ENCODE measurements at places on chromosomes 5 and 9.

DNA sequence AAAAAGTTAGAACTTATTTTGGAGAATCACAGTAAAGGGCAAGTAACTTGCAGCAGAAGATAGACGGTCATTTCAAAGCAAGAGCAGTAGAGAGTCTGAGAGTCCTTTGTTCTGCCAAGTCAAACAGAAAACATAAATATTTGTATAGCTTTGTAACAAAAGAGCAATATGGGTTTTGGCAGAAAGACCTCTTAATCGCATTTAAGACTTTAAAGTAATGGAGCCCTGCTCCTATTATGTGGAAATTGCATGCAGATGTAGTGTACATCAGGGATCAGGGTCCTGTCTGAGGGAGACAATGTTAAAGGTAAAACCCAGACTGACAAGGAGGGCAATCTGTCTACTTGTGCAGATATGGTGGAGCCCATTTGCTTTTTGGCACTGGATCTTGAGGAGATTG is 87.2 kb downstream of the PGM5 start:
- no peak for DNase-seq

DNA sequence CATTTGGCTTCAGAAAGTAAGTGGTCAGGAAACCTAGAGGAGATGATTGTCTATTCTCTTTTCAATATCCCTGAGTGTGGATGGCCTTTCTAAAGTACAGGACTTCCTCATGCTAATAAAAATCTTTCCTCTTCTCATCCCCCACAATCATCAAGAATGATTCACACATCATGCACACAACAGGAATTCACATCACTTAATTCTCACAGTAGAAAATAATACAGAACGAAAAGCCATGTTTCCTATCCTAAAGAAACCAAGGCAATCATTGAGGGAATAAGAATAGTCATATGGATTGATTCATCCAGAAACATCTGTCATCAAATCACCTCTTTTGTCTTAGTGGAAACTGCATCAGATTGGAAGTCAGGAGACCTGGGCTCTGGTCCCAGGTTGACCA is 203.1 kb upstream of the PIK3R1 start:
- DNase-seq = peak; percentile 62

DNA sequence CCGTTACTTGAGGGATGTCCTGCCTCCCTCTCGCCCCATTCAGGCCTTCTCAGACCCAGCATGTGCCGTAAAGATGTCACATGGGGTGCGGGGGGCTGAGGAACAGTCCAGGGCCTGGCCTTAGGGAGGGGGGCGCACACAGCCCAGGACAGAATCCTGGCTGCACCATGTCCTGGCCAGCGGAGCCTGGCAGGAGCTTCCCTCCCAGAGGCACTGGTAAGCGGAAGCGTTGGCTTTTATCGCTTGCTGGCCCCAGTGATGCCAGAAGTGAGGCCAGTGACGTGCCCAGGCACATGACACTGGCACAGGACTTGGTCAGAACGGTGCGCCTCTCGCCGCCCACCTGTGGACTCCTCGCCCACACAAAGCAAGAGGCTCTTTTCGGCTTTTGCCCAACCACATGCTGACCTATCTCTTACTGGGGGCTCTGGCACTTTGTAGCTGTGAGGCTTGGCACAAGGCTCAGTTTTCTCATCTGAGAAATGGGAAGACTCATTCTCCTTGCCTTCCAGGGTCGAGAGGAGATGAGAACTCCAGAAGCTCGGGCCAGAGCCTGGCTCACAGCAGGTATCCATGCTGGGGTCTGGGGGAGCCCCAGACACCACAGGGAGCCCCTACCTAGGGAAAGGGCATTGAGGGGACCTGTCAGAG is 59.0 kb downstream of the LMX1B start:
- no peak for DNase-seq

GRCh38 chr5:170846416-170846815 is 15.4 kb upstream of the RANBP17 start:
- DNase-seq = no peak

DNA sequence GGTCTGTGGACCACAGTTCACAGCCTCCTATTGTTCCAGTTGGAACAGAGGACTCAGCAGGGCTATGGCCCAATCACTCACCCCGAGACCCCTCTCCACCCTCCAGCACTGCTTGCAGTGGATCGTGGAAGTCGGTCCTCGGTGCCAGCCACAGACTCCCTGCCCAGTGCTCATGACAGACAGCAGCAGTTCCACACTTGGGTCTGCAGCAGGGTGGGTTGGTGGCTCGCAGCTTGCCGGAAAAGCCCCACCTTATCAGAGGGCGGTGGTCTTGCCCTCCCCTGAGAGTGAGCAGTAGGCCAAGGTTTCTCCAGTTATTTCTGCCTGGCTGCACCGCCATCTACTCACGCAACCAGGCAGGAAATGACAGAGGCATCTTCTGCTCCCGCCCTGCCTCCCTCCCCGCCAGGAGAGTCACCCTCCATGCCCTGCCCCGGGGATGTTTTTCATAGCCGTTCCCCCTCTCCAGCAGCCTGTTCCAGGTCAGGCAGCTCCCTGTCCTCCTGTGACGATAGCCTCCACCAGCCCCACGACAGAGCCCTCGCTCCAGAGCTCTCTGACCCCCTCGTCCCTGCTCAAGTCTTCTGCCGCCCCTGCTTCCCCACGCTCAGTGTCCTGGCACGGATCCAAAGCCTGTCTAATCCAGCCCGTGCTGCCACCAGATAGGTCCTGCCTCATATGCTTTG is 34.5 kb downstream of the UNC5A start:
- DNase-seq = no peak

DNA sequence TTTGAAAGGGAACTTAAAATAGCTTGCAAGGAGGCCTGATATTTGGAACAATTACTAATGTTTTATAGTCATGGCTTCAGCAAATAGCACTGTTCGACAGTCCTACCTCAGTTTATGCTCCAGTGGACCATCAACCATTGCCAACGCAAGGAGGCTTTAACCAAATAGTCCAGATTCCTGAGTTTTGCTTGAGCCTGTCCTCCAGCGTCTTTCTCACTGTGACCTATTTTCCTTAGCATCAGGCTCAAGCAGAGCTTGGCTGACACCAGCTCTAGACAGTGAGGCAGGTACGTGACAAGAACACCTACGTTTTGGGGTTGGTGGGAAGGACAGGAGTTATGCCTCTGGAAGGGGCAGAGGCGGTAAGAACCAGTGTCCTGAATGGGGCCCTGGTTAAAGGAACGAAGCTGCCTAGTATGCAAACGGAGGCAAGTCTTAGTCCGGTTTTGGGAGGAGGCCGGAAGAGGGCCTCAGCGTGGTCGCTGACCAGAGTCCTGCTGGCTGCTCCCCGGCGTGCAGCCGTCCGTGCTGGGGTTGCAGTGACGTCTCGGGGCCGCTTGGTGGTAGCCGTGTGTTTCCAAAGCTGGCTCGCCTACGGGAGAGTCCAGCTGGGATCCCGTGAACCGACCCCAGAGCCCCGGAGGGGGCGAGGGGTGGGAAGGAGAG is 998 bp upstream of the FGF18 start:
- peak; percentile 72 for DNase-seq

- no peak for DNase-seq
Observed at GRCh38 chr9:22457448-22457847, 10.8 kb downstream of the DMRTA1 start.

DNA sequence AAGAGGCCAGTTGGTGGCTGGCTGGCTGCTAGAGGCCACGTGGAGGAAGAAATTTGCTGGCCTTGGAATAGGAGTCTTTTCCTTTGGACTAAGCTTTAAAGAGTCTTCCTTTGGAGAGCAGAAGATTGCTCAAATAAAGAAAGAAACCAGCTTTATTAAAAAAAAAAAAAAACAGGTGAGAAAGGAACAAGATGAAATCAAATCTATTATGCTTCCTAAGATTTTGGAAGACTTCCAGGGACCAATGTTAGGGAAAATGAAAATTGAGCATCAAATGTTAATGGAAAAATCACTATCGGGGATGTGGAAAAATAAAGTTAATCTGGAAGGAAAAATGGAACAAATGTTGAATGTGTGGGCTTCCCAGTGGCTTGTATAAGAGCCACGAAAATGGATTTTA is 153.1 kb downstream of the TTC39B start:
- no peak for DNase-seq
